ENCODE measurements at places on chromosomes 3 and 15.
A peak's percentile ranks its signal among the peaks of the same experiment; 100 is the strongest.

GRCh38 chr15:79702621-79703020, 194.2 kb downstream of the MTHFS start:
- DNase-seq: no peak

DNA sequence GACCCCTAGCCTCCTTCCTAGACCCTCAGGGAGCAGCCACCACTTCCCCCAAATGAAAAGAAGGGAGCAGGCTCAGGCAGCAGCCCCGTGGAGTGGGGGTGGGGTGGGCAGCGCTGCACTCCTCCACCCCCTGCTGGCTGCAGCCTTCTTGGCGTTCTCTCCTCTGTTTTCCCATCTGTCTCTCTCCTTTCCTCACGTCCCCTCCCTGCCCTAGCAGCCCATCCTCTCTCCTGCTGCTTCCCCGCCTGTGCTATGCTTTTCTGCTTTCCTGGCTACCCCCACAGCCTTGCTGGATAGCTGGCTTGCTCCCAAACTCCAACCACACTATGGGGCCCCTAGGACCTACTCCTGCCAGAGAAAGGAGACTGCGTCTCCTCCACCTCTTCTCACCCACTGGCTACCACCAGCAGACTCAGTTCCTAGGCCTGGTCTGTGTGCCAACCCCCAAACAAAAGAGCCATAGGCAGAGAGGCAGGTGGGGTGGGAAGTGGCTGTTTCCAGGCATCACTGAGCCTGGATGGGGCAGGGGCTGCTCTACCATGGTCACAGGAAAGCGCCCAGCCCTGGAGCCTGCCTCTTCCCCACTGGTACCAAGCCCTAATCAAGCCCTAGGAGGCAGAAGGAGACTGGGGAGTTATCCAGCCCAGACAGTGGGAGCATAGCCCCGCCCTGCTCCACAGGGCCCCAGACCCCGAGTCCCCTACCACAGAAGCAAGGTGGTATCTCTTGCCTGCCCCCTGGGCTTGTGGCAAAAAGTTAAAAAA, 3.4 kb upstream of the DISP2 start:
- no peak for DNase-seq

- no peak for DNase-seq
Observed at GRCh38 chr15:98504998-98505397, 143.3 kb upstream of the IGF1R start.

GRCh38 chr3:107142786-107143575, 234.3 kb upstream of the CCDC54 start:
- DNase-seq: no peak

GRCh38 chr15:69094124-69094921, 66.1 kb upstream of the GLCE start:
- no peak for DNase-seq

DNA sequence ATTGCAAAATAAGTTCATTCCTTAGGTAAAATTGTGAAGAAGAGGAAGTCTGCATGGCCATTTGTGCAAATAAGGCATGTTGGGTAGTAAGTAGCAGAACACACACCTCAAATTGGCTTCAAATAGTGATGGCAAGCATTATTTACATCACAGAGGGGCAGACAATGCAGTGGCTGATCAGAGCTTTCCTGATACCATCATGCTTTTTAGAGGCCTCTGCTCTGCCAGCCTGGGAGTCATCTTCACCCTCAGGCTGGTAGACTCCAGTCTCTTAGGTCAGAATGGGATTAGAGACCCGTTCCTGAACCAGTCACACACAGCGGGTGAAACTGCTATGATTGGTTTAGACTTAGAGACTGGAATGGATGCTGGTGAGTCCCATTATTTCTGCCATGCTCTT, 396.0 kb upstream of the MCTP2 start:
- DNase-seq: no peak

- no peak for DNase-seq
Observed at GRCh38 chr15:74961616-74962015, 5.0 kb upstream of the RPP25 start.

GRCh38 chr3:4504340-4505261, 11.5 kb downstream of the ITPR1 start:
- no peak for DNase-seq

DNA sequence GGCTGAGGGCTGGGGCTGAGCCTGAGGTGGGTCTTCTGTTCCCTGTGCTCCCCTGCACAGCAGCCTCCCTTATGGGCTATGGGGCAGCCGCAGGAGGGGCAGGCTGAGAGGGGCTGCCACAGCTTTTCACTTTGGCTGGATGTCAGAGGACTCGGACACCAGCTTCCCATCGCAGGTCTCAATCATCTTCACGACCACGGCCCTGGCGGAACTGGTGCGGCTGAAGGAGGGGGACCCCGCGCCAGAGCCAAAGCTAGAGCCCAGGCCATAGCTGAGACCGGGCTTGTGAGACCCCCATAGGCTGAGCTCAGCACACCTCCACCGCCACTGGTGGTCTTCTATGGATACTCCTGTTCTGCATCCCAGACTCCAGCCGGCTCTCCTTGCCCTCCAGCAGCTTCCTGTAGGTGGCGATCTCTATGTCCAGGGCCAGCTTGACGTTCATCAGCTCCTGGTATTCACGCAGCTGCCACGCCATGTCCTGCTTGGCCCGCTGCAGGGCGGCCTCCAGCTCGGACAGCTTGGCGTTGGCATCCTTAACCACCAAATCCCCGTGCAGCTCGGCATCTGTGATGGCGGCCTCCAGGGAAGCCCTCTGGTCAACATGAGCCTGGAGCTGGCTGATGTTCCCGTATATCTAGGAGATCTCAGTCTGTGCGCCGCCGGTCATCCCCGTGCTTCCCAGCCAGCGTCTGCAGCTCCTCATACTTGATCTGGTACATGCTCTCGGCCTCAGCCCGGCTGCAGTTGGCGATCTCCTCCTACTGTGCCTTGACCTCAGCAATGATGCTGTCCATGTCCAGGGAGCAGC, 181.7 kb upstream of the SYNPR start:
- no peak for DNase-seq

GRCh38 chr15:90266061-90266431, 574 bp downstream of the NGRN start:
- peak; percentile 50 for DNase-seq

- DNase-seq: no peak
Observed at GRCh38 chr3:155281912-155282311, 11.6 kb downstream of the STRIT1 start.

GRCh38 chr3:2993736-2994135, 116.4 kb downstream of the IL5RA start:
- no peak for DNase-seq

- DNase-seq: no peak
Observed at GRCh38 chr3:56355570-56356185, 112.6 kb downstream of the ERC2 start.

DNA sequence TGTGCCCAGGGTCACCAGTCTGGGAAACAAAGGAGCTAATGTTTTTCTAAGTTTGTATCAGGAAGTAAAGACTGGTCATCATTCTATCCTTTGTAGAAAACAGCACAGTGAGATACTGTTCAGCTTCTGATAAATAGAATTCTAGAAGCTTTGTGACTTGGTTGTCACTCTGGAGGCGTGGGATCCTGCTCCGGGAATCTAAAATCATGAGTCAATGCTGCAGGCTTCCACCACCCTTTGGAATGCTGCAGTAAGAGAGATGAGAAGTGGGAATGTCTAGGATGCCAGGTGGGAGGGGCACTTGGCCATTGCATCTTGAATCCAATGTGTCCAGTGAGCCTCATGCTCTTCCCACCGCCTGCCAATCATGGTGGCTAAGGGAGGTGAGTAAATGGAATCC, 40.9 kb downstream of the SAMMSON start:
- DNase-seq: no peak

- DNase-seq: no peak
Observed at GRCh38 chr15:42994546-42994945, 74.0 kb upstream of the TTBK2 start.

GRCh38 chr3:149270180-149270579, 48.6 kb upstream of the CP start:
- no peak for DNase-seq

DNA sequence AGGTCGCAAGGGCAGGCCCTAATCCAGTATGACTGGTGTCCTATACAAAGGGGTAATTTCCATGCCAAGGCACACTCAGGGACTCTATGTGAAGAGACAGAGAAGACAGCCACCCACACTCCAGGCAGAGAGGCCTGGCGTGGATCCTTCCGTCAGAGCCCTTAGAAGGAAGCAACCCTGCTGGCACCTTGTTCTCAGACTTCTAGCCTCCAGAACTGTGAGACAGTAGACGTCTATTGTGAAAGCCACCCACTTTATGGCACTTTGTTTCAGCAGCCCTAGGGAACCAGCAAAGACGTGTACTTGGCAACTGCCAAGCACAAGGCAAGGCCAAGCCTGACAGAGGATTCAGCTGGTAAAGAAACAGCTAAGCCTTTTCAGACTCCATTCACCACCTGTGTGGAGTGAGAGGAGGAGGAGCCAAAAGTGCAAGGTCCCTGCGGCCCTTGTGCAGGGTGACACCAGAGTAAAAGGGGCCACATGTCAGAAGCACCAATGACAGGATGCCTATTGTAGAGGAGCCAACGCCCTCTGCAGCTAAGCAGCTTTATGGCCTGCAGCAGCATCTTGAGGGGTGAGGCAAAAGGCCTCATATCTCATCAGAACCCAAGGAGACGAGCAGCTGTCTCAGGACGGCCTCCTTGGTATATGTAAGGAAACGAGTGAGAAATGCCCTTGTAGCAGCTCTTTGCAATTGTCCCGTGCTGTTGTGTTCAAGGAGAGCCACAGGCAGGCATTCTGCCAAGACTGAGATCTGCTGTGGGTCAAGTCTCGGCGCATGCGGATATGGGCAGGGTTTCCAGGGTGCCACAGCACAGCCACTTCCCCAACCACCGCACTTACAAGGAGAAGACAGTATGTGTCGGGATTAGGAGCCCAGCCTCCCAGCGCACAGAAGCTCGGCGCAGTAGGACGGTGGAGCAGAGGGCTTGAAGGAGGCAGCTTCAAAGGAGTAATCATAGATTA, 121.5 kb upstream of the LIPC start:
- peak; percentile 19 for DNase-seq

DNA sequence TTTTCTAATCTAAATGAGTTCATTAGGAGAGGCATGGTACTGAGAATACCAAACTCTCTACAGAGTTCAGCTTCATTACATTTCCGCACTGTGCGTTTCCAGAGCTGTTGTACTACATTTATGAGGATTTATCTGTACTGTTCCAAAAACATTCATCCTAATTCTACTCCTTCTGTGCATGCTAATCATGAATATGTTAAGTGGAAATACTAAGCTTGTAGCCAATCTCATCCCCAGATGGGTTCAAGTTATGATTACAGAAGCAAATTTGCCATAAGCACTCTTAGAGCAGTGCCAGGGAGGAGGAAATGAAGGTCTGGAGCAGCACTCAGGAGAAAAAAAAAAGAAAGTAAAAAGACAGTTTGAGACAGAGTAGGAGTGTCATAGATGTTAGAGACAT, 544.3 kb downstream of the GBE1 start:
- DNase-seq: no peak

GRCh38 chr3:94990952-94991705, 928.3 kb downstream of the NSUN3 start:
- DNase-seq: no peak

DNA sequence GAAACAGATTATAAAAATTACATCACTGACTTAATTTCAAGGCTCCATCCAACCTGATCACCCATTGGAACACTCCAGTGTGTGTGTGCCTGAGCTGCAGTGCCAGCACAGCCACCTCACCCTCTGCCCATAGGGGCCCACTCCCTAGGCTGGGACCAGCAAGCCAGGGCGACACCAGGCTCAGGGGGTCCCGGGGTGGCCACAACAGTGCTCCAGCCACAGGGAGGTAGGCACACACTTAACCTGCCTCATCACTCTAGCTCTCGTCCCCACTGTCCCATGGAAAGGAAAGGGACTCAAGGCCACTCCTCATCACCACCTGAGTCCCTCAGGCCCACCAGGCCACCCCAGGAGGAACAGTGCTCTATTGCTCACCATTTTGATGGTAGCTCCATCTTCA, 24.9 kb downstream of the ZXDC start:
- no peak for DNase-seq

DNA sequence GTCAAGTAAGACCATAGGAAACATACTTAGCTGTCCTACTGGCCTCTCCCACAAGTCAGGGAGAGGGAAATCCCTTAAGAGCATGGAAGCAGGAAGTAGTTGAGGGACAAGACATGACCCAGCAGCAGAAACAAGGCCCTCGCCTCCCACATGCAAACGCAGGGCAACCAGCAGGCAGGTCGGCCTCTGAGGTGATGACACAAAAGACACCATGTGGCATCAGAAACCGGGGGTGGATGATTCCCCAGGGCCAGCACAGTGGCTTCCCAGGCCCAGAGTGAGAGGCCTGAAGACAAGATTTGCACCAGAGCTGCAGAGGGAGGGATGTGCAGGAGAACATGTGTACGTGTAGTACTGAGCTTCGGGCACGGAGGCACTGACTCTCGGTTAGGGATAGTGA, 26.3 kb downstream of the PXYLP1 start:
- no peak for DNase-seq

DNA sequence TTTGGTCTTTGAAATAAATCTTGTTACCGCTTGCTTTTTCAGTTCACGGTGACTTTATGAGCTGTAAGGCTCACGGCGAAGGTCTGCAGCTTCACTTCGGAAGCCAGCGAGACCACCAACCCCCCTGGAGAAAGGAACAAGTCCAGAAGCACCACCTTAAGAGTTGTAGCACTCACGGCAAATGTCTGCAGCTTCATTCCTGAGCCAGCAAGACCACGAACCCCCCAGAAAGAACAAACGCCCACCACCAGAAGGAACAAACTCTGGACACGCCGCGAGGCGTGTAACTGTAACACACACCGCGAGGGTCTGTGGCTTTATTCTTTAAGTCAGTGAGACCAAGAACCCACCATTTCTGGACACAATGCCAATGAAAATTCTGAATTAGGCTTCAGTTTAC, 28.8 kb downstream of the GOLGA6A start:
- no peak for DNase-seq

DNA sequence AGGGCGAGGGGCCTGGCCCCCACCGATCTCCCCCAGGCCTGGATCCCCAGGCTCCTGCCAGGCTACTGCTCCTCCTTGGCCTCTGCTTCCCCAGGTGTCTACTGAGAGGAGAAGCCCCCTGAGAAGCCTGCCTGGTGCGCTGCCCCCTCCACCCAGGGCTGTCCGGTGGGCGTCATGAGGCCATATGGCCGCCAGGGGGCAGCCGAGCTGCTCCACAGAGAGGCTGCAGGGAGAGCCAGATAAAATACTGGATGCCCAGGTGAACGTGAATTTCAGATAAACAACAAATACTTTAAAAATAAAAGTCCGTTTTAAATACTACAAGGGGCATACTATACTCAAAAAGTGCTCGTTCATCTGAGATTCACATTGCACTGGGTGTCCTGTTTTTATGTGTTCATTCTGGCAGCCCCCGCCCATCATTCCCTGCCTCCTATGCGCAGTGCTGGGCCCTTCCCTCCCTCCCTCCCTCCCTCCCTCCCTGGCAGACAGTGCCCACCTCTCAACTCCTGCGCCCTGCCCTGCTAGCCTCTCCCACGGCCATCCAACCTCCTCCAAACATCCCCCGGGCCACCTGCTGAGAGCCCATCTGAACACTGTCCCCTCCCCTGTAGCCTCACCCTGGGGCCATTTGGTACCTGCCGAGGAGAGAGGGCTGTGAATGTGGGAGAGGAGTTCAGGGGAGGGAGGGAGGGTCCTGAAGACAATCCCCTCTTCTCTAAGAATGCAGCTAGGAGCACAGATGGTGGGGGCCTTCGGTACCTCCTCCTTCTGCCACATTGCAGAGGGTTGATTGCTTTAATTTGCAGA, 29.6 kb downstream of the PSTPIP1 start:
- peak; percentile 95 for DNase-seq

Measured in upper lobe of left lung (tissue), 6 donors.